ENCODE measurements at places on chromosomes 1 and 21.

- DNase-seq: no peak
These were observed 20.5 kb upstream of the SIPA1L2 start for GRCh38 chr1:232650418-232650817.

DNA sequence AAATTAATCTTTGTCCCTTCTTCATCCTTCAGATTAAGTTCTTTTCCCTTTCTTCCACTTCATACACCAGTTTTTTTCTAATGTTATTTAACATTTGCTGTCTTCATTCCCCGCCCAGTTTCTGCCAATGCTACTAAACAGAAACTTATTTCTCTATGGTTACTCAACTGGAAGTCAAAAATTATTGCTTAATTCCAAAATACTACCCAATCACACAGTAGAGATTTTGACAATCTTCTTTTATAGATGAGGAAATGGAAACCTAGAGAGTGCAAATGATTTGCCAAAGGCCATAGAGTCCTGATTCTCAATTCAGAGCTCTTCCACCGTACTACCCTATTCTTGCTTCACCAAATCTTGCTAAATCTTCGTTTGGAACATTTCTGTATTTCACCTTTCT, 58.1 kb upstream of the SH3GLB1 start:
- DNase-seq: no peak

GRCh38 chr1:178057912-178058534, 35.9 kb upstream of the RASAL2 start:
- no peak for DNase-seq

GRCh38 chr1:153670257-153670858, 435 bp downstream of the ILF2 start:
- no peak for DNase-seq

DNA sequence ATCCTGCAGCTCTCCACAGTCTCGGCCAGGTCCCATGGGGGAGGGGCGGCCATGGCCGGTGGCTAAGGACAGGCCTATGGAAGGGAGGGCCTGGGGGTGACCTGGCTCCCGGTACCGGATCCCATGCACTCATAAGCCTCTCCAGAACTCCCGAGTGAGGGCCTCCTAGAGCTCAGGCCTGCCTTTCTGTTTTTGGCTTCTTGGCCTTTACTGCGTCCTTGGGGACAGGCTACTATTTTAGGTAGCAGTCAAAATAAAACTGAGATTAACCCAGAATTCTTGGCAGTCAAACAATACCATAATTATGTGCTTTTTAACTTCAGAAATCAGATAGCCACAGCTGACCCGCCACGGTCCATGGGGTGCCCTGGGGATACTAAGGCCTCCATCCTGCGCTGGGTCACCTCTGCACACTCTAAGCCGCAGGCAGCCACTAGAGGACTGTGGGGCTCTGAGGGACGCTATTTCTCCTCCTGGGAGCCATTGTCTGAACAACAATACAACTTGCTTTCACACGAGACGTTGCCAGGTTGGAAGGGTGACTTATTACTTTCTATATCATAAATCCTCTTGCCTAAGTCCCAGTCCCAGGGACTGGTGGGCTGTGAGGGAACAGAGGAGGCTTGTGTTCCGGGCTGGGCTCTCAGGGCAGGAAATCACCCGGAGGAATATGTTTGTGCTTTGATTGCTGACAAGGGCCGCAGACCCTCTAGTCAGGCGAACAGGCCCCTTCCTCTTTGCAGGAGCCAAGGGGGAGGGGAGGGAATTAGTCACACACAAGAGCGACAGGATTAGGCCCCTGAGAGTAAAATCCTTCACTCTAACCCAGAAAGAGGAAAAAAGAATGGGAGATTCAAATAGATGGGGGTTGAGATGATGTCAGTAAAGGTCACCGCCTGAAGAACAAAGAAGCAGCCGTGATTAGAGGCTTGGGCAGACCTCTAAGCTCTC, 40.7 kb upstream of the BCAR3 start:
- no peak for DNase-seq

- no peak for DNase-seq
These were observed 13.5 kb downstream of the MAP3K21 start for GRCh38 chr1:233340966-233341516.
